ENCODE measurements at places on chromosomes 7 and 10.

GRCh38 chr10:43595739-43596298, 10.4 kb upstream of the ZNF485 start:
- no peak for DNase-seq

GRCh38 chr7:30411897-30412296, 66.7 kb downstream of the NOD1 start:
- DNase-seq: no peak

DNA sequence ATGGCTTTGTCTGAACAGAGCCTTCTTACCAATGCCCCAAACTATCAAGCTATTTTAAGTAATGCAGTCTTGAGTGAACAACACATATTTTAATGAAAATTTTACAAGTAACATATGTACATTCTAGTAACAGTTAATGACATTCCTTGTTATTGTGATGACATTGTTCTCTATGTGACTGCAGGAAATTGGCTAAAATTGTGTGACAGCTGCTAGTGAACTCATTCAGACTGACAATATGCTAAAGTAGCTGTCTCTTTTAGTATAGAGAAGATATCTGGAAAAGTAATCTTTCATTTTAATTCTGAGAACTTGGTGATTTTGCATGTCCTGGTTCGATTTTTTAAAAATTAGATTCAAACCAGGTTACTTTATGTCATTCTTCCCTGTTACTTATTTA, 259.8 kb upstream of the MAGI2 start:
- DNase-seq: no peak

GRCh38 chr7:100120733-100121036, 1.3 kb downstream of the CNPY4 start:
- no peak for DNase-seq

GRCh38 chr10:22554461-22555182, 159.8 kb downstream of the PIP4K2A start:
- DNase-seq: no peak

DNA sequence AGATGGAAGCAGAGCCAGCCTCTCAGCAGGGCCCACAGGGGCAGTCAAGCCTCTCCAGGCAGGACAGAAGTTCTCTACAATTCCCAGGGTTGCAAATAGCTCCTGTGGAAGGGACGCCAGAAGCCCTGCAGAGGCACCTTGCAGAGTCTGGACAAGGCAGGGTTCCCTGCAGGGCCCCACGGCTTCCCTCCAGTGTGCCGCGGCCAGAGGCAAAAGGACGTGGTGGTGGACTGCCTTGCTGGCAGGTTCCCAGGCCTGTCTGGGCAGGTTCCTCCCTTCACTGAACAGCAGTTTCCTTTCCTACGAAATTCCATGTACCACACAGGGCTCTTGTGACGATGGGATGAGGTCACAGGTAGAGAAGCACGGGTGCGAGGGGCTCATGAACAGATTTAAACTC, 25.1 kb downstream of the UPP1 start:
- no peak for DNase-seq

- no peak for DNase-seq
These were observed 13.6 kb downstream of the NCOA4 start for GRCh38 chr10:46016811-46017210.

DNA sequence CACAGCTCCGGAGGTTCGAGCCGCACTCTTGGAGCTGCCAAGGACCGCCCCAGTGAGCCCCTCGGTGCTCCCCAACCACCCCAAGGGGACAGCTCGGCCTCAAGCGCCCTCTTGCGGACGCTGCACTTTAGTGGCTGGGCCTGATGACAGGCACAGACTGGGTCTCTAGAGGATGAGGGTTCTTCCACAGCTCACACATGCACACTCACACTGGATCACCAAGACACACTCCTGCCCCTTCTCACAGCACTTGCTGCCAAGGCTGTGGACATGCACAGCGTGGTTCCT, 2.1 kb downstream of the RET start:
- no peak for DNase-seq

DNA sequence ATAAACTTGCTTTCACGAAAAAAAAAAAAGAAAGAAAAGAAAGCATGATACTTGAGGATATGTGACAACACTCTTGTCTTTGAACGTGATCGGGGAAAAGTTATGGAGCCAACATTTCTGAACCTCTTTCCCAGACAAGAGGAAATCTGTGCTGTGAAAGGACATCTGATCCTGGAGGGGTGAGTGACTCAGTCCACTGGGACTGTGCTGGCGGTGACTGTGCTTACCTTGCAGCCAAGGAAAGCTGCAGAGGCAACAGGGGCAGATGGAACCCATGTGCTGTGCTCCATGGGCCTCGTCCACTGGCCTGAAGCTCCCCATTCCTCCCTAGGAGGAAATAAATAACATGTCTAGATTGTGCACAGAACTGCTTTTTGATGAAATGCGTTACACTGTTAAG, 116.5 kb upstream of the RAB11FIP2 start:
- no peak for DNase-seq

DNA sequence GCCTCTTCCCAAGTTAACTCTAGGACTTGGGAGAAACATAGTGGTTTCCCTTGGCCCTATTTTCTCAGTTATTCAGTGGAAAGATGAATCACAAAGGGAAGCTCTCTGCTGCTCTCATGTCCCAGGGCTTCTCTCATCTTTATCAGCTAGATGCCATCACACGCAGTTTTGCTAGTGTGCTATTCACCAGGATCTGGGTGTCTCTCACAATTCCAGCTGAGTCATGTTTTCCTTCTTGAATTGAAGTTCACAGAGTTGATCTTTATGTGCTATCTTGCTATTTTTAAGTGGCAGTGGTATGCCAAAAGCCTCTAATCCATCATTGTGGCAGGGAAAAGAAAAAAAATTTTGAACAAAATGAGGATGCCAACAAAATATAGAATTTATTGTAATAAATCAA, 101.3 kb downstream of the TWIST1 start:
- DNase-seq: no peak

GRCh38 chr7:27994639-27995038, 186.0 kb downstream of the JAZF1 start:
- DNase-seq: no peak

DNA sequence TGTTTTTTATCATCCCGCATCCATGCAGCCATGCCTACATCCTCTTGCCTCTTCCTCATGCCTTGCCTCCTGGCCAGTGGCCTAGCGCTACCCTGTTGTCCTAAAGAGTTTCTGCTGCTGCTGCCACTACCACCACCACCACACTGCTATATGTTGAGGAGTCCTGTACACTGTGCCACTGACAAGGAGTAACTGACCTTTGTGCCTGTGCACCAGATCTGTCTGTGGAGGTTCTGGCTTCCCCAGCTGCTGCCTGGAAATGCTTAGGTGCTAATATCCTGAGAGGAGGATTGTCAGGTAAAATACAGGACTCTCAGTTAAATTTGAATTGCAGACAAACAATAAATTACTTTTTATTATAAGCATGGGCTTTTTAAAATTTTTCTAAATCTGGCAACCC, 7.0 kb upstream of the CFAP69 start:
- DNase-seq: no peak

DNA sequence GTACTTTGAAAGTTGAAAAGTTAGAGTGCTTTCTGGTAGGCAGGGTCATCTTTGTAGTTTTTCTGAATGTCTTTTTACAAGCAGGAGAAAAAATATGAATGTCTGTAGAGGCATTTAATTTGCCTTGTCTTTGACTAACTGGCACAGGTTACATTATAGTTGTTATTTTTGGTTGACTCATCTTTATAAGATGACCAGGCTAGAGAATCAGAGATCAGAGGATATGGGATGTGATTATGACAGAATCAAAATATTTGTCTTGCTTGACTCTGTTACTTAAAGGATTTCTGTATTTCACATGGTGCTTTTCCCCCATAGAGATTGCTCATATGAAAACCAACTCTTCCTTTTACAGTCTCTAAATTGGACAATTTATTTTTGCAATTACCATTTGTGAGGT, 2.4 kb downstream of the ZMYND11 start:
- no peak for DNase-seq

Measured in cortex of kidney (tissue), 1 donor.